Adipose tissue (tissue), 3 donors: ENCODE measurements at places on chromosomes 11 and 22. TPM values are rescaled to one million over a fixed set of nuclear protein-coding genes. Genes with fewer than 3 reads are reported as not detected.

SCUBE1 gene
- polyA plus RNA-seq, result 0.79 TPM

MMP11 gene
- polyA plus RNA-seq, result 1.6 TPM

GNG3 gene
- not detected for polyA plus RNA-seq

OR6T1 gene
- not detected for polyA plus RNA-seq

BACE1-AS gene
- polyA plus RNA-seq, result 2.6 TPM

C1QTNF5 gene
- polyA plus RNA-seq, result 45.3 TPM

NRXN2 gene
- polyA plus RNA-seq, result 4.6 TPM

PKDREJ gene
- 0.06 TPM for polyA plus RNA-seq

BIRC3 gene
- polyA plus RNA-seq, result 3.6 TPM

CAPN5 gene
- polyA plus RNA-seq, result 4.0 TPM

OR2AT4 gene
- not detected for polyA plus RNA-seq

GGTLC3 gene
- not detected for polyA plus RNA-seq

GAS2L1 gene
- polyA plus RNA-seq, result 16.7 TPM

GALNT18 gene
- polyA plus RNA-seq, result 9.6 TPM

CNIH2 gene
- not detected for polyA plus RNA-seq

MCAT gene
- 19.8 TPM for polyA plus RNA-seq

IGLL5 gene
- 1.2 TPM for polyA plus RNA-seq

NPTXR gene
- 2.7 TPM for polyA plus RNA-seq

YPEL1 gene
- 1.5 TPM for polyA plus RNA-seq

ROBO4 gene
- 41.9 TPM for polyA plus RNA-seq

FADD gene
- 13.2 TPM for polyA plus RNA-seq

NAALADL1 gene
- polyA plus RNA-seq, result 12.0 TPM

GSTT2B gene
- 6.2 TPM for polyA plus RNA-seq

CBX6 gene
- 26.3 TPM for polyA plus RNA-seq

MEN1 gene
- polyA plus RNA-seq, result 13.9 TPM

EMSY gene
- polyA plus RNA-seq, result 6.7 TPM

CCDC73 gene
- not detected for polyA plus RNA-seq

MICAL2 gene
- 13.2 TPM for polyA plus RNA-seq

LRRC56 gene
- 0.86 TPM for polyA plus RNA-seq

KLHL22 gene
- polyA plus RNA-seq, result 15.0 TPM

NELL1 gene
- polyA plus RNA-seq, result 0.03 TPM

MS4A12 gene
- polyA plus RNA-seq, result not detected

RASSF10 gene
- not detected for polyA plus RNA-seq

CCDC116 gene
- 0.15 TPM for polyA plus RNA-seq

CHRNA10 gene
- polyA plus RNA-seq, result 0.73 TPM

MYOD1 gene
- not detected for polyA plus RNA-seq

SMC1B gene
- polyA plus RNA-seq, result not detected

GCAT gene
- polyA plus RNA-seq, result 33.2 TPM

EEF1G gene
- 2,248 TPM for polyA plus RNA-seq

NKAPD1 gene
- 11.9 TPM for polyA plus RNA-seq

ARHGAP20 gene
- 6.2 TPM for polyA plus RNA-seq

MICALL1 gene
- 9.1 TPM for polyA plus RNA-seq

OR4A15 gene
- not detected for polyA plus RNA-seq
